ENCODE measurements at places on chromosomes 1 and 21.

- no peak for DNase-seq
Measured at GRCh38 chr1:231628207-231628876, 1.8 kb downstream of the DISC1 start.

- no peak for DNase-seq
Measured at GRCh38 chr1:205340676-205341075, 16.0 kb downstream of the KLHDC8A start.

GRCh38 chr1:185315445-185316071 lies 1.5 kb downstream of the IVNS1ABP start:
- DNase-seq, result no peak

- DNase-seq, result no peak
Measured at GRCh38 chr1:178484698-178485225, 12.0 kb downstream of the CLEC20A start.

- DNase-seq, result no peak
Measured at GRCh38 chr1:46692811-46693770, 21.4 kb downstream of the TEX38 start.

- no peak for DNase-seq
Measured at GRCh38 chr1:158728510-158729225, 8.1 kb upstream of the OR6K3 start.

GRCh38 chr1:78301141-78301540 lies 189.6 kb upstream of the PTGFR start:
- no peak for DNase-seq

GRCh38 chr1:151944857-151945575 lies 35.7 kb upstream of the THEM4 start:
- DNase-seq, result no peak

DNA sequence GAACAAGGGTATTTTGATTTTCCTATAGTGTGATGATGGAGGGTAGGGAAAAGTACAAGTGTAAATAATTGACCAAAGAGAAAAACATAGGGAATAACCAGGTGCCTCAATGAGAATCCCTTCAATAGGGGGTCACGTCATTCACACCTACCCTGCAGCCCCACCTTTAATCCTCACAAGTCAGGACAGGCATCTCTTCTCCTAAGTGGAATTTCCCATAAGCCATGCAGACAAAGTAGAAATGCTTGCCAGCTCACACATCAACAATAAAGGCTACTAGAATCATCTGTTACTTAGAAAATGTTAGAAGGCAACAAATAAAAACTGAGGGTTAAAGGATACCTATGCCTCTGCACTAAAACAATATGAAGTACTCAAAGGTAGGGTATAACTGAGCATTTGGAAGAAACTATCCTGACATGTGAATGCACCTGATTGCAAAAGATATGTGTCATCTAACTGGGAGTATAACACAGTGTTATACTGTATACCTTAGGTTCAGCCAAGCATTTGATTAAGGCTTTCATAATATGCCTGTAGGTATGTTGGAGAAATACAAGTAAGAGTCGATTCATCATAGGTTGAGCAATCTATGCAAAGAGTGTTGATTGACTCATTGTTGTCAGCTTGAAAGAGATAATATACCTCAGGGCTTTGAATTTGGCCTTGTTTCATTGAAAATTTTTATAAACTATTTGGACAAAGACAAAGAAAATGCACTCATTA lies 32.4 kb upstream of the ATP1A1 start:
- no peak for DNase-seq

DNA sequence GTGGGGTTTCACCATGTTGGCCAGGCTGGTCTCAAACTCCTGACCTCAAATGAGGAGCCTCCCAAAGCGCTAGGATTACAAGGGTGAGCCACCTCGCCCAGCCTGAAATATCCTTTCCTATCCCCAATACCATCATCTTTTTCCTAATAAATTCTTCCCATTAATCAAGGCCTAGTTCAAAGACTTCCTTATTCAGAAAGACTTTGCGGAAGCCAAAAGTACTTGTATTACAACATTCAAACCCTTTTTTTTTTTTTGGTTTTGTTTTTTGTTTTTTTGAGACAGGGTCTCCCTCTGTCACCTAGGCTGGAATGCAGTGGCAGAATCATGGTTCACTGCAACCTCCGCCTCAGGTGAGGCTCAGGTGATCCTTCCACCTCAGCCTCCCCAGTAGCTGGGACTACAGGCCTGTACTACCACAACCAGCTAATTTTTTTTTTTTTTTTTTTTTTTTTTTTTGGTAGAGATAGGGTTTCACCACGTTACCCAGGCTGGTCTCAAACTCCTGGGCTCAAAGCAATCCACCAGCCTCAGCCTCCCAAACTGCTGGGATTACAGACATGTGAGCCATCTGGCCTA lies 7.6 kb downstream of the SLC19A2 start:
- no peak for DNase-seq

GRCh38 chr1:235079443-235080296 lies 49.0 kb downstream of the TOMM20 start:
- DNase-seq, result no peak

DNA sequence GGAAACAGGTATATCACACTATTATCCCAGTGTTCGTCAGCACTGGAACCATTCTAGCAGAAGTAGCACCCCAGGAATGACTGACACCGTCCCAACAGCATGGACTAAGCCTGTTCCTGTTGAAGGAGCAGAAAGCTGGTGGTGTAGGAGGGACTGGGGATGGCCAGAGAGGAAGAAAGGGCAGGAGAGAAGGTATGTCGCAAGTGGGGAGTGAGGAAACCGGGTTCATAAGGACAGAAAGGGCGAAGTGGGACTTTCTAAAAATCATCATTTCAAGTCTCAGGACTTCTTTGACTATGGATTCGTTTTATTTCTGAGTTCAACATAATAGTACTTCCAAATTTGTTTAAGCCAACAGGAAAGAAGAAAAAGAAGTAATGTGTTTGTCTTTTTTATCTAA lies 19.7 kb upstream of the MX1 start:
- DNase-seq, result no peak
